Spleen (tissue), 13 donors: ENCODE measurements at places on chromosomes 11 and 22.

DNA sequence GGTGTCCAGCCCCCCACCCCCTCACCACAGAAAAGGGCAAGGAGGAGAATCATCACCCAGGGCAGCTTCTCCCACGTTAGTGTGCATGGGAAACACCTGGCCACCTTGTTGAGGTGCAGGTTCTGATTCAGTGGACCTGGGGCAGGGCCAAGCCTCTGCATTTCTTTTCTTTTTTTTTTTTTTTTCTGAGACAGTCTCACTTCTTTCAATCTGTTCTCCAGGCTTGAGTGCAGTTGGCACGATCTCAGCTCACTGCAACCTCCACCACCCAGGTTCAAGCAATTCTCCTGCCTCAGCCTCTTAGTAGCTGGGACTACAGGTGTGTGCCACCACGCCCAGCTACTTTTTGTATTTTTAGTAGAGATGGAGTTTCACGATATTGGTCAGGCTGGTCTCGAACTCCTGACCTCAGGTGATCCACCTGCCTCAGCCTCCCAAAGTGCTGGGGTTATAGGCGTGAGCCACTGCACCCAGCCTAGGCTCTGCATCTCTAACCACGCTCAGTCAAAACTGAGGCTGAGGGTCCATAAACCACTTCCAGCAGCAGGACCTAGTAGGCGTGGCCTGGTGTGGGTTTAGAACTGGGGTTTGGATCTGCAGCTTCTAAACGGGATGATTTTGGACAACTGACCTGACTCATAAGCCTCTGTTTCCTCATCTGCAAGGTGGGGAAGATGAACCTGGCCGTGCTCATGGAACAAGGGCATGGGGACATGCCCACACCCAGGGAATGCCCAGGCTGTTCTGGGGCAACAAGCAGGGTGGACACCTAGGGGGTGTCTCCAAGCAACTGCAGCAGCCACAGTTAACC is 734 bp downstream of the ZP1 start:
- no peak overlapping the region for H3K27ac ChIP-seq
- no peaks in the 10 kb centered on the region for H3K36me3 ChIP-seq
- H3K4me1 ChIP-seq: peaks cover 3% of the 10 kb centered on the region
- no peak overlapping the region for H3K4me3 ChIP-seq
- DNase-seq: peak; percentile 27

GRCh38 chr11:10727146-10727851 is 23.7 kb upstream of the CTR9 start:
- no peak for DNase-seq
- H3K27ac ChIP-seq: no peak overlapping the region

DNA sequence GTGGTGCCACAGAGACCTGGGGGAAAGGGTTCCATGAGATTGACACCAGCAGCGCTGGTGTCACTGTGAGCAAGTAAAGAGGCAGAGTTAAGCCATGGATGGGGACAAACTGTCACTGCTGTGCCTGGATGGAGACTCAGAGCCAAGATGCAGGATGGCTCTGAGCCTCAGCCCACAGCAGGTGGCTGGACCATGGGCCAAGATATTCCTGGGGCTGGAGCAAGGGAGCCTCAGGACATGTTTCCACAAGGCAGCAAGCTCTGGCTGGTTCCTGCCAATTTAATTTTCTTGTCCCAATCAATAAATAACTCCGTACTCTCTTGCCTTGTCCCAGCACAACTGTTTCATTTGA is 23.0 kb downstream of the MYO18B start:
- H3K36me3 ChIP-seq: no peaks in the 10 kb centered on the region
- H3K4me1 ChIP-seq: no peaks in the 10 kb centered on the region
- no peak overlapping the region for H3K27ac ChIP-seq
- H3K27me3 ChIP-seq: no peaks in the 10 kb centered on the region
- no peak for DNase-seq

- H3K27ac ChIP-seq: no peak overlapping the region
- DNase-seq: no peak
- H3K36me3 ChIP-seq: no peaks in the 10 kb centered on the region
- no peaks in the 10 kb centered on the region for H3K27me3 ChIP-seq
- peaks cover 29% of the 10 kb centered on the region for H3K4me1 ChIP-seq
These were observed 21.6 kb downstream of the PPARA start for GRCh38 chr22:46171940-46172339.

DNA sequence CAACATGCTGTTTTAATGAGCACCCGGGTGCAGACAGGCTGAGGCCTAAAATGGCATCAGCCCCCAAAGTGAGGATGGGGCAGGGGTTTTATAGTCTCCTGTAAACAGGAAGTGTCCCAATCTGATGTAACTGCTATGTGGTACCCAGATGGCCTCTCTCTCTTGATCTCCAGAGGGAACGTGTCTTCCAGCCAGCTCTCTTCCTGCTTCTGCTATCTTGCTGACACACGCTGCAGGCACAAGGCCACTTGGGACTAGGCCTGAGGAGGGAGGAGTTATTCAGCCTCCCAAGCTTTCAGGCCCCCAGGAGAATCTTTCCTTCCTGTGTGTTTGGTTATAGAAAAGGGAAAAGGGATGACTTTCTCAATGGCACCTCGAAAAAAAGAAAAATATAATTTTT is 11.4 kb upstream of the VSTM5 start:
- no peaks in the 10 kb centered on the region for H3K27me3 ChIP-seq
- H3K4me3 ChIP-seq: no peak overlapping the region
- no peak overlapping the region for H3K27ac ChIP-seq
- H3K4me1 ChIP-seq: no peaks in the 10 kb centered on the region
- no peaks in the 10 kb centered on the region for H3K36me3 ChIP-seq
- no peak for DNase-seq

DNA sequence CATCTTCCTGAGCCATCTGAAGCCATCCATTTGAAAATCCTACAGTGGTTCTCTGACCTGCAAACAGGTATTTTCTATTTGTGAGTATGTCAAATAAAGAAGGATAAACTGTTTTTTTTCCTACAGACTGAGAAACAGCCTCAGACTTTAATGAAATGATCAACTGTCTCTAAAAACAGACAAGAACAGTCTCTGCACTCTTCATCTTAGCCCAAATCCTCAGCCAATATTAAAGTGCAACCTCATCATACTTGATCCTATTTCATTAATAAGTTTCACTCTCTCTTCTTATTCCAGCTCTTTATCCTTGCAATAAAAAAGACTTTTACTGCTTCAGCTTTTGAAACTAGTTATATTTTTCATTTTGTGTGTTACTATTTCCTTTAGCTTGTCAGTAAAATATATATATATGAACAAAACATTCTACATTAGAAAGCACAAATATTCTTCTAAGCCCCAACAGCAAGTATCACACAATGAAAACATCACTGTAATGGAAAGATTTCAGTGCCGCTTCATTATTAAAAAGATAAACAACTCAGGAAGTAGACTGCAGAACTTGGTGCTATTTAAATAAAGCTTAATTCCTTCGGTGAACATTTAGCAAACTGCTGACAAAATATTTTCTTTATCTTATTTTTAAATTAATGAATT is 45.5 kb upstream of the FAT3 start:
- H3K27me3 ChIP-seq: no peaks in the 10 kb centered on the region
- no peak for DNase-seq
- H3K27ac ChIP-seq: no peak overlapping the region
- H3K4me1 ChIP-seq: no peaks in the 10 kb centered on the region
- H3K4me3 ChIP-seq: no peak overlapping the region

DNA sequence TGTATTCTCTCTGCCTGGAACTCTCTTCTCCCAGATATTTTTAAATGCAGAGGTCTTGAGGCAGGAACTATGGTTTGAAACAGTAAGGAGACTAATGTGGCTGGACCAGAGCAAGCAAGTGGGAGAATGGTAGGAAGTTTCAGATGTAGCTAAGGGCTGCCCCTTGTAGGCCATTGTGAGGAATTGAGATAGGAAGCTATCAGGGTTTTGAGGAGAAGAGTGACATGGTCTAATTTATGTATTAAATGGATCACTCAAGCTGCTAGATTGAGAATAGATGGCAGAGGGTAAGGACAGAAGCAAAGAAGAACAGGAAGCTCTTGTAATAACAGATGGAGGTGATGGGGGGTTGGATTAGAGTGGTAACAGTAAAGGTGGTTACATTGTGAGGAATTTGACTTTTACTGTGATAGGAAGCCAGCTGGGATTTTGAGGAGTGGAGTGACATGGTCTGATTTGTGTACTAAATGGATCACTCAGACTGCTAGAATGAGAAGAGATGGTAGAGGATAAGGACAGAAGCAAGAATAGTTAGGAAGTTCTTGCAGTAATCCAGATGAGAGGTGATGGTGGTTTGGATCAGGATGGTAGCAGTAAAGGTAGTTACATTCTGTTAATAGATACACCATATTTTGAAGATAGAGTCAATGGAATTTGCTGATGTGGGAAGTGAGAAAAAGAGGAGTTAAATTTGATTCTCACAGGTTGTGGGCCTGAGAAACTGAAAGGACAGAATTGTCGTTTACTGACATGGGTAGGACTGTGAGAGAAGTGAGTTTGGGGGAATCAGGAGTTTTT is 63.0 kb downstream of the HIPK3 start:
- no peaks in the 10 kb centered on the region for H3K36me3 ChIP-seq
- no peak for DNase-seq
- H3K4me3 ChIP-seq: no peak overlapping the region
- peaks cover 50% of the 10 kb centered on the region for H3K4me1 ChIP-seq
- no peaks in the 10 kb centered on the region for H3K27me3 ChIP-seq

DNA sequence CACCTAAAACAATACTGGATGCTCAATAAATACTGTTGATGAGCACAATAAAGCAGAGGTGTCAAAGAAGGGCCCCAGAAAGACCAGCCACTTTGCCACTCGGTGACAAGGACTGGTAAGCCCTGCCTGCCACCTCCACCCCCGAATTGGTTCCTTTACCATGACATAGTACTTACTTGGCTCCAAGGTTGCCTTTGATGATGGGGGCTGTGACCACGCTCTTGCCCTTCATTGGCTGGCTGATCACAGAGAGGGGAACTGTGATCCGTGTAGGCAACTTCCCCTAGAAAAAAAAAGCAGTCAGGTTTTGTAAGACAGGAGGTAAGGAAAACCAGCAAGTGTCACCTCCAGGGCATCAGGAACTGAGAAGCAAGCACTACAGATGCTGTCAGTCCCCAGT is 29.7 kb downstream of the NFRKB start:
- no peaks in the 10 kb centered on the region for H3K27me3 ChIP-seq
- peaks cover 84% of the 10 kb centered on the region for H3K36me3 ChIP-seq
- no peak overlapping the region for H3K4me3 ChIP-seq

DNA sequence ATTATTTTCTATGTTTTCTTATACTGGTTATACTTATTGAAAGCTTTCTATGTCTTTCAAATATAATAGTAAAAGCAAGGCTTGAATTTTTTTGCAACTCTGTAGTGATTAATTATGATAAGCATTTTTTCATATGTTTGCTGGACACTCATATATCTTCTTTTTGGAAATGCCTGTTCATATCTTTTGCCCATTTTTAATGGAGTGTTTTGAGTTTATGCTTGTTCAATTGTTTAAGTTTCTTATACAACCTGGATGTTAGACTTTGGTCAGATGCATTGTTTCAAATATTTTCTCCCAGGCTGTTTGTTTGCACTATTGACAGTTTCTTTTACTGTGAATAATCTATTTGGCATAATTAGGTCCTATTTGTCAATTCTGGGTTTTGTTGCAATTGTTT is 11.9 kb downstream of the OR52H1 start:
- H3K4me3 ChIP-seq: no peak overlapping the region
- H3K27ac ChIP-seq: no peak overlapping the region
- H3K36me3 ChIP-seq: no peaks in the 10 kb centered on the region
- H3K4me1 ChIP-seq: no peaks in the 10 kb centered on the region

GRCh38 chr11:65077451-65077850 is 6.4 kb downstream of the CDCA5 start:
- no peak for DNase-seq
- no peaks in the 10 kb centered on the region for H3K4me1 ChIP-seq
- H3K27ac ChIP-seq: no peak overlapping the region

DNA sequence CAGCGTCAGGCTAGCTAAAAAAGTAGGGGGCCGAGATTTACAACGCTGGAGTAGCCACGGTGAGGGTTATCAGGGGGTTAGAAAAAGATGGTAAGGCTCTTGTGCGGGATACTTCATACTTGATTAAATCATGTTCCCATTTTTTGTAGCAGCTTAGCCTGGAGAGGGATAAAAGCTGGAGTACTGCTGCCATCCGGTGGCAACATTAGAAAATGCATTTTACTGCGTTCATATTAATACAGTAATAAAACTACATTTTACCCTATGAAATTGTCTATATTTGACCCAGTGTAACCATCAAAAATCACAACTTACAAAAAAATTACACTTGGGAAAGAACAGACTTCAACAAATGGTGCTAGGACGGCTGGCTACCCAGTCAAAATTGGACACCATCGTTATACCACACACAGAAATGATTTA is 17.3 kb downstream of the RPUSD4 start:
- H3K4me1 ChIP-seq: no peaks in the 10 kb centered on the region
- DNase-seq: no peak
- H3K27me3 ChIP-seq: no peaks in the 10 kb centered on the region

DNA sequence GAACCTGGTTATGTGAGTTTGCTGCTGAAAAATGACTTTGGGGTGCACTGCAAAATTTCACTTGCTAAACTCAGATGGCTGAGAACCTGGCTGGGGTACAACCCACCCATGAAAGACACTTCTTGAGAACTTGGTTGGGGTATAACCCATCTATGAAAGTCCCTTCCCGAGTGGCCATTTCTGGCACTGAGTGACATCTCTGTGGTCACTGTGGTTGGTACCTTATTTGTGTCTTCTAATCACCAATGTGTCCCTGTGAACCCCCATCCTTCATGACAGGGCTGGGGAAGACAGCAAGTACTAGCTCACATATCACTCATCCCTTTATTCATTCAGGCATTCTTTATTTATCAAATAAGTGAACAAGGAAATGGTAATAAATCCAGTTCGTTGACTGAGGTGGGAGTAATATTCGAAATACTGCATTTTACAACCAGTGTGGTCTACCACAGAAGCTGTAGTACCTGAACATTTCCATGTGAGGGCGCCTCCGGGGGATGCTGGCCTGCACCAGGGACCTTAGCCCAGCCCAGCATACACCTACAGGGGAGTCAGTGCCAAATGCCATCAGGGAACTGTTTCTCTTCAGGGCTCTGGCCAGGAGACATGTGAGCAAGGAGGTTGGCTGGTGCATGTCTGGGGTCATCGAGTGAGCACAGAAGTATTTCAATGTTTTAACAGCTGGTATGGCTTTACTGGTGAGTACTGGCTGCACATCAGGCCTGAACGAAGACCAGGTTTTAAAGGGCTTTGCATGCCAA is 122.1 kb downstream of the CSNK2A3 start:
- no peak for DNase-seq
- H3K27me3 ChIP-seq: no peaks in the 10 kb centered on the region
- H3K27ac ChIP-seq: no peak overlapping the region
- H3K4me1 ChIP-seq: no peaks in the 10 kb centered on the region

GRCh38 chr11:134313821-134314607 is 17.8 kb upstream of the GLB1L2 start:
- H3K4me1 ChIP-seq: no peaks in the 10 kb centered on the region
- H3K36me3 ChIP-seq: no peaks in the 10 kb centered on the region
- H3K27ac ChIP-seq: no peak overlapping the region
- no peak for DNase-seq
- no peak overlapping the region for H3K4me3 ChIP-seq
